ENCODE measurements at places on chromosomes 2 and 18.

GRCh38 chr18:39178166-39178565 is 1612.6 kb upstream of the CELF4 start:
- DNase-seq = no peak

DNA sequence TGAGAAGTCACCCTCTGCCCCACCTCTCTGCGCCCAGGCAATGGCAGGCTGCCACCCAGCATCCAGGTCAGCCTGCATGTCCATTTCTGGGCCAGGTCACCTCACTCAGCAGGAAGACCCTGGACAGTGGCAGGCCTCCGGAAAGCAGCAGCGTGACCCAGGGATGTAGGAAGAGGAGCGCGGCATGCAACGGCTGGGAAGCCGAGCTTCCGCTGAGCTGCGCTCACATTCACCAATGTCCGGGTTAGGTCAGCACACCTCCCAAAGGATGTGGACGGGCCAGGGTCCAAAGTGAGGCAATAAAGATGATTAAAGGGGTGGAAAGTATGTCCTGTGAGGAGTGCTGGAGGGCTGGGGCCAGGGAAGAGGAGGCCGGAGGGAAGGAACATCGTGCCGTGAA is 174.5 kb downstream of the CTIF start:
- DNase-seq = no peak

DNA sequence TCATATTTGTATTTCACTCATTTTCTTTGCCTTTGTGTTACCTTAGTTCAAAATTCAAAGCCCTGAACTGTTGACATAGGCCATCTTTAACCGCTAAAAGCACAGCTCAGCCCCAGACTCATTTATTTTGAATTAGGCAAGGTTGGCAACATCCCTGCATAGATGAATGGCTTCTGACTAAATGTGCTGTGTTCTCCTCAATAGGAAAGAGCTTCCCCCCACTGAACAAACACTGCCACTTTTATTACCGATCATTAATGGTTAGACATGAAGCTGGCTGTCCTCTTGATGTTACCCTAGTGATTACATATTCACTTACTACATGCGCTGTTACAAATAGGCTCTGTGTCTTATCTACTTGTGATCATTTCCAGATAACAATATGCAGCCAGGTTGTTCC is 170.7 kb downstream of the ADCYAP1 start:
- no peak for DNase-seq

- DNase-seq = peak; percentile 46
Measured at GRCh38 chr2:241703032-241703604, 1.3 kb downstream of the ING5 start.

- no peak for DNase-seq
Measured at GRCh38 chr2:207531032-207531952, 1.5 kb downstream of the CREB1 start.

- DNase-seq = no peak
Measured at GRCh38 chr18:32381761-32382160, 88.9 kb downstream of the GAREM1 start.

- DNase-seq = no peak
Measured at GRCh38 chr2:100161945-100162620, 19.7 kb upstream of the AFF3 start.

Measured in nucleus accumbens (tissue), 56 donors.